AG20443 (cell line): ENCODE measurements at places on chromosomes 1 and 21.

DNA sequence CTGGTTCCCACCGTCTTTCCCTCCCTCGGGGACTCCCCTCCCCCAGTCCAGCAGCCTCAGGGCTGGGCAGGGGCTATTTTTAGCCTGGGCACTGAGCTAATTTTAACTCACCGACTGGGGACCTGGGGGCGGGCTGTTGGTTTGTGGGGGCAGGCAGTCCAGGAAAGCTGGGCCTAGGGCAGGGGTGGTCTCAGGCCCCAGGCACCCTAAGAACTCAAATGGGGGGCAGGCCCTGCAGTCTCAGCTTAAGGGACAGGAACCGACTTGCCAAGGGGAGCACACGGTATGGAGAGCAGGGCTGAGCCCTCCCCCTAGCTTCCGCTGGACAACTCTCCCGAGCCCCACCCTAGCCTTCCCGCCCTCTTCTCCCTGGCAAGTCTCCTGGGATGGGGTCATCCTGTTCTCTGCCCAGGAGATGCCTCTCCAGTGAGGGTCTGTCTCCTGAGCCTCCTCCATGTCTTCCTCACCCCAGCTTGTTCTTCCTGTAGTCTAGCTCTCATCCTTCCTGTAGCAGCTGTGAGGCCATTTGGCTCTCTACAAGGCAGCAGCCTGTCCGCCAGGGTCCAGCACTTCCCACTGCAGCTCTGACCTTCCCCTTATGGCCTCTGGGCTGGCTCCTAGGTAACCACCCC is 10.1 kb downstream of the MEF2D start:
- DNase-seq, result peak; percentile 64

DNA sequence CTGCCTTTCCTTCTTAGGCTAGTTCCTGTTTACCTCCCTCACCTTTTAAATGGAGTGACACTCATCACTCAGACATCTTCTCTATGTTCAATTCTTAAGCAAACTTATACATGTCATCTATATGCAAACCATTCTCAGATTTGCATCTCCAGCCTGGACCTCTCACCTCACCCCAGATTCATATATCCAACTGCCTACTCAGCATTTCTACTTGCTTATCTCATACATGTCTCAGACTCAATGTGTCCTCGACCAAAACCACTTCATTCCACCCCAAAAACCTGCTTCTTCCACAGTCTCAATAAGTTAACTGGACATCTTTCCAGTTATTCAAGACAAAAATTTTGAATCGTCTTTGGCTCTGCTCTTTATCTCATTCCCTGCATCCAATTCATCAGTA is 62.6 kb downstream of the ERICH3 start:
- DNase-seq, result no peak

- no peak for DNase-seq
These were observed 3.0 kb downstream of the SCAF4 start for GRCh38 chr21:31728952-31729351.

GRCh38 chr1:29133861-29134694 is 10.4 kb upstream of the TMEM200B start:
- DNase-seq, result peak; percentile 30

- peak; percentile 27 for DNase-seq
These were observed 42.5 kb upstream of the DISC1 start for GRCh38 chr1:231584117-231584516.

GRCh38 chr1:199046618-199047017 is 407.8 kb downstream of the PTPRC start:
- no peak for DNase-seq

DNA sequence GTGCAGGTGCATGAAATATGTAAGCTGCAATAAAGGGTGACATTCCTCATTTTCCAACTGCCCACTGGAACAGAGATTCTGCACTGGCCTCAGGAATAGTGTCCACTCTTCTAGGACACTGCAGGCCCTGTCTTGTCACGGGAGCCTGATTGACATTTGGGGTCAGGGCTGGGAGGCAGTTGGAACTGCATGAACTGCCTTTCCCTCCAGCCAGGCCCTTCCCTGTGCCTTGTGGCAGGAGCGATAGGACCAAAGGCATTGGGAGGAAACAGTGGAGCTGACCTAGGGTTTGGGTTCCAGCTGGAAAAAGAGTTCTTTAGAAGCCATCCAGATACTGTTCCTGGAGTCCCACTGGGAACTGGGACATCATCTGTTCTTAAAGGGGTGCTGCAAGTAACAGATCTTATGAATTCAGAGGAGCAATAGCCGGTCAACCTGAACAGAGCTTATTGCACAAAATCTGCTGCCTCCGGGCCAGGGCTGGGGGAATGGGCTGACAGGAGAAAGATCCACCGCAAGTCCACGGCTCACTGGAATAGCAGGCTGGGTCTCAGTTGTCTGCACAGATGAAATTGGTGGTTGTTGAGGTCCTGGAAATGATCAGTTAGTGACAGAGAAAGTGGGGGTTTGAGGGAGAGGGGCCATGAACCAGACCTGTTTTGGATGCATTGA is 451.7 kb downstream of the CAMTA1 start:
- no peak for DNase-seq

DNA sequence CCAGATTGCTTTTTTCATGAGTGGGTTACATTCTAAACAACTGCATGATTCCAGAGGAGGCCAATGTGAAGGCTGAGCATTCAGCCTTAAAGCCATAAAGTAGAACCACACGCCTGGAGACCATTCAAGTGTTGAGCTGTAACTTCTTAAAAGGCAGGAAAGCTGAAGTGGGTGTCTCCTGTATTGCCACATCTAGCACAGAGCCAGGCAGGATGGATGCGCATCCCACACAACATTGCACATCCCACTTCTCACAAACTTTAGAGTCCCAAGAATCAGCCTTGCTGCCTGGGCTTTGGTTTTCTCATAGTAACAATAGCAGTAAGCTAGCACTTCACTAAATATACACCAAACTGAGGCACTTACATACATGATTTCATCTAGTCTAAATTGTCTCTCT is 151.7 kb downstream of the DAB1 start:
- no peak for DNase-seq

DNA sequence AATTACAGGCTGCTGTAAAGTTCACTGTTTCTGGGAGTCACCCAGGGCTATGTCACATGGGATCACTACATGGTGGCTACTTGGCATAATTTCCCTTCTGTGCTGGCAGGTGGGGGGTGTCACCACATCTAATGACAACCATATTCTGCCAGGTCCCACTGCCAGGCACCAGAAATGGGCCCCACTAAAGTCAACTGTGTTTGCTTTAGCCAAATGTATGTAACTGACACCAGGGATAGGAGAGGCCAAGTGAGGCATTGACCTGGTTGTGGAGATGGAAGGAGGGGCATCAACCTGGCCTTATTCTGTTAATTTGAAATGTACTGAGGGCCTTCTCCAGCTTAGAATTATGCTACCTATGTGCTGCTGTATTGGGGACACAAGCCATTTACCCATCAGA is 370.6 kb upstream of the PROX1 start:
- no peak for DNase-seq

DNA sequence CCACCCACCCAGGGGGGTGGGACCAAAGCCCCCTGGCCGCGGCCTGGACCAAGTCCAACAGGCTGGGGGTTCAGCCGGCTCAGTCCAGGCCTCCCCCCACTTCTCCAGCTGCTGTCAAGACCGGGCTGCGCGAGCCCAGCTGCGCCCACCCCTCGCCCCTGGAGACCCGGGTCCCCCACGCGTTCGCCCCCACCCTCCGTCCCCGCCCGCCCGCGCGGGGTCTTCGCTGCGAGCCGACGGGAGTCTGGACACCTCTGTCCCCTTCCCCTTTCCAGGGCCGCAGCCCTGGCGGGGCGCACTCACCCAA is 253 bp downstream of the RAP1GAP start:
- DNase-seq, result no peak

DNA sequence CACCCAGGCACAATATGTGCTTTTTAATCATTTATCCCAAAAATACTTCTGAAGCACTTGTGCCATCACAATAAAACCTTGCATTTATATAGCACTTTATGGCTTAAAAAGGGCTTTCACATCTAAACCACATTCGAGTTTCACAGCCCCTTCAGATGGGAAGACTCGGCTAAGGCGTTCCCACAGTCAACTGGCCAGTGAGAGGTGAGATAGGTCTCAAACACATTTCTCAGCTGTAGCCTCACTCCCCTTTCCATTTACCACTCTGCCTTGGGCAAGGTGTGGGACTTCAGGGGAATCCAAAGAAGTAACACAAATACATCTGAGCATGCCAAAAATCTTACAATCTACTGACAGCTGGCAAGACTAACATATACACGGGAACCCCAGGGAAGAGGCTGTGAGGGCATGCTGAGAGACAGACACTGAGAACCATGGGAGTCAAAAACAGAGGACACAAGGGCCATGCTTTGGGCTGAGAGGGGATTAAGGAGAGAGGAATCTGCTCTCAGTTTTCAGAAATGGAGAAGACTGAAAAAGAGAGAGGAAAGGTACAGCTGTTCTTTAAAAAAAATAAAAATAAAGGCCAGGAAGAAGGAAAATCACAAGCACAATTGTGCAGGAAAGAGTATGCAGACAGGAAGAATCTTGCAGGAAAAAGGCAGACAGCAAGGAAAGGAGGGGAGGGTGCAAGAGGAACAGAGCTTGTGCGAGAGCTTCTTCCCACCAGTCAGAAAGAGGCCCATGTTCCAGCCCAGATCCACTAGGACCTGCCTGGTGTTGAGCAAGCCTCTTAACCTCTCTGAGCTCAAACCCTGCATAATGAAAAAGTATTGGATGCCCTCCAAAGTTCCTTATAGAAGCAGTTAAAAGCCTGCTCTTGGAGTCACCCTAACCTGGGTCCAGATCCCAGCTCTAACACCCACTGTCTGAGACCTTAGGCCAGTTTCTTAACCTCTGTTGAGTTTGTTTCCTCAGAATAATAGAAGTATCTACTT is 73.5 kb downstream of the JAK1 start:
- DNase-seq, result no peak

GRCh38 chr1:106292130-106292529 is 764.3 kb upstream of the PRMT6 start:
- no peak for DNase-seq

- DNase-seq, result no peak
These were observed 42.2 kb upstream of the BCAR3 start for GRCh38 chr1:93723733-93724270.
